ENCODE measurements at places on chromosomes 7 and 10.

GRCh38 chr7:112707655-112708054 is 82.5 kb downstream of the TMEM168 start:
- DNase-seq = peak; percentile 60

- no peak for DNase-seq
Measured at GRCh38 chr10:95518455-95519452, 42.4 kb downstream of the SORBS1 start.

GRCh38 chr10:36711361-36711760 is 414.0 kb upstream of the ANKRD30A start:
- DNase-seq = no peak

DNA sequence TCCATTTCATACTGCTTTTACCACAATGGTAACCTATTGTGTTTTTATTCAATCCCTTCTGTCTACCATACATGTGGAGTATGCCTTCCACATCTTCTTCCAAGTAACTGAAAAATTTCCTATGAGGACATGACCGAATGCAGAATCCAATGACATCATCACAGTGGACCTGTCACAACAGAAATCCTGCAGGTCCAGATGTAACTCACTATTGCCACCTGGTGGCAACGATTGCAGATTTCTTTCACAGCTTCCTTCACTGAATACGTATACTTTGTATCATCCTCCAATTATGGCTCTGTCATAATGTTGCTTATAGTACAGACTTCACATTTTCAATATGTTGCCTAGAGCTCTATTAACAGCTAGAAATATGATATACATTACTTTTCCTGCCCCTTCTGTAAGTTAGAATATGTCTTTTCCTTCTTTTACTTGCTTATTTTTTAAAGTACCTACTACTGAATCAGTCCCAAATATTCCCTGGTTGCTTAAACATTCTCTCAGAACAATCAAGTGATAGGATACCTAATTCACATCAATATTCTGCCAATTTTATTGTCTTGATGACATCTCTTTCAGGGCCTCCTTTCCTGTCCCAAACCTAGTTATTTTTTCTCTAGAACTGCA is 45.4 kb downstream of the SLC13A1 start:
- peak; percentile 95 for DNase-seq

DNA sequence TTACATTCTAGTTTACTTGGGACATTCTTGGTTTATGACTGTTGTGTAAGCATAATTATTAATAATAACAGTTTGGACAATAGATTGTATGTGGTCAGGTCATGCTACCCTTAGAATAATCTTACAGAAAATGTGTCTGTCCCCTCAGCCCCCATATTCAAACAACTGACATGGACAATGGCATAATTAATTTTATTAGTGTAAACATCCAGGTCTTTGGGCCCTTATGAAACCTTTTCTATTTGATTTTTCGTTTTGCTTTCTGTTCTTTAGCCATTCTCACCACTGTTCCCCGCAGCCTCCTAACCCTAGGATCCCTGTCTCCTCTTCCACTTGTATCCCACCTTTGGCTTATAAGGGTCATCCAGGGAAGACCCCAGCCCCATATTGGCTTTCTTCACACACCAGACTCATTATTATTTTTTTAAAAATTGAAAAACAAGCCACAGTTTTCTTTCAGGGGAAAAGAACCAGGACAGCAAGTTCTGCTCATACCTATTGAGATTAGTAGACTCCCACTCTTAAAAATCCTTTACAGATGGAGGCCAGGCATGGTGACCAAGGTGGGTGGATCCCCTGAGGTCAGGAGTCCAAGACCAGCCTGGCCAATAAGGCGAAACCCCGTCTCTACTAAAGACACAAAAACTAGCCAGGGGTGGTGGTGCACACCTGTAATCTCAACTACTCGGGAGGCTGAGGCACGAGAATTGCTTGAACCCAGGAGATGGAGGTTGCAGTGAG is 11.5 kb downstream of the VIM start:
- no peak for DNase-seq

DNA sequence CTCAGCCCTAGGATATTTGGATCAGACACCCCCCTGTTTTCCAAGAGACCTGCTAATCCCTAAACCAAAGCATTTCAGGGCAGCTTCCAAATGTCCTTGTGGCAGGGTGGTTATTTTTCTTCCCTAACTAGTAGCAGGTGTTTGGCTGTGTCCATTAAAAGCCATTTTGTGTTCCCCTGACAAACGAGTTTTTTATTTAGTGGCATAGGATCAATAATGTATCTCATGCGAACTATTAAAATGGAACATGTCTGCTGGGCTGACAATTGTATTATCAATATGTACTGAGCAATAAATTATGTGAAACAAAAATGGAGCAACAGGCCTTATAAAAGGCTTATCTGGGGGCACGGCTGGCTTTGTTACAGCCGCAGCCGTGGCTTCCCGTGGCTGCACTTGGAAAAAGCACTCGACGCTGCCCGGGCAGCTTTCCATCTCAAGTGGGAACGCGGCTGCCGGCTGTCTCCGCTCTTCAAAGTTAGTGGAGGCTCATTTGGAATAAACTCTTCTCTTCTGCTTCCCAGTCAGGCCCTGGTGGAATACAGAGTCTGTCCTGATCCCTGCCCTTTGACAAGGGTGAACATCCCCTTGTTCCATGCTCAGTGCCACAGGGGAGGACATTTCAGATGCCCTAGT is 554.3 kb downstream of the TYW1 start:
- DNase-seq = peak; percentile 41

GRCh38 chr10:75021379-75022249 is 89.8 kb upstream of the SAMD8 start:
- peak; percentile 65 for DNase-seq

GRCh38 chr10:102384053-102384452 is 11.5 kb upstream of the NFKB2 start:
- DNase-seq = no peak

GRCh38 chr10:30749385-30749784 is 119.8 kb upstream of the LYZL2 start:
- no peak for DNase-seq
